ENCODE measurements at places on chromosomes 2 and 18.

- no peak for DNase-seq
Observed at GRCh38 chr2:214960677-214961076, 151.2 kb upstream of the BARD1 start.

DNA sequence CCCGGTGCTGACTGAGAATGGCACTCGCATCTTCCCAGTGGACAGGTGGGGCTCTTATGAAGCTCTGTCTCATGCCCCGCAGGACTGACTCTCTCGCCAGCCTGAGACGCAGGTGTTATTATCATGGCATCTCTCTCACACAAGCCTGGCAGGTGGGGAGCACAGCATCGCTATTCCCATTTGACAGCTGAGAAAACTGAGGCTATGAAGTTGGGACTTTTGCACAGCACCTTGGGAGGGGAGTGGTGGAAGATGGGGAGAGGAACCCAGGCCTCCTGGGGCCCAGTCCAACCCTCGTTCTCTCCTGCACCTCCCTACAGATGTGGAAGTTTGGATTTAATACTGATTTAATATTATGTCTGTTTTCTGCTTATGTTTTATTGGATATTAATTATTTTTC lies 9.0 kb upstream of the NTSR2 start:
- DNase-seq, result no peak

- no peak for DNase-seq
Observed at GRCh38 chr2:3641181-3641580, 16.8 kb upstream of the ALLC start.

GRCh38 chr2:164069540-164069939 lies 333.7 kb upstream of the FIGN start:
- DNase-seq, result no peak

GRCh38 chr2:239960929-239961661 lies 64.0 kb downstream of the NDUFA10 start:
- no peak for DNase-seq

DNA sequence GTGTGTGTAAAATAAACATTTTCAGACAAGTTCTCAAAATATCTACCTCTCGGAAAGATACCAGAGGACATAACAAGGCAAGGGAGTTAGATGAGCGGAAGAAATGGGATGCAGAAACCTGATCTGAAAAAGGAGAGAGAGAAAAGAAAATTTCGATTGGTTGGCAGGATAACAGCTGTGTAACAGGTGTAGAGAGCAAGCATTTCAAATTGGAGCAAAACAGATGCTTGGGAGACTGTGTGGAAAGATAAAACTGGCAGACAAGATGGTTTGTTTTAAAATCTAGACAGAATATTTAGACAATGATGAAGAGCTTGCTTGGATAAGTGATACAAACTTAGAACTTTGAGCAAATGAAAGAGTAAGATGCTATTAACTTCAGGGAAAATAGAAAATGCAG lies 20.2 kb downstream of the CHST9 start:
- no peak for DNase-seq

DNA sequence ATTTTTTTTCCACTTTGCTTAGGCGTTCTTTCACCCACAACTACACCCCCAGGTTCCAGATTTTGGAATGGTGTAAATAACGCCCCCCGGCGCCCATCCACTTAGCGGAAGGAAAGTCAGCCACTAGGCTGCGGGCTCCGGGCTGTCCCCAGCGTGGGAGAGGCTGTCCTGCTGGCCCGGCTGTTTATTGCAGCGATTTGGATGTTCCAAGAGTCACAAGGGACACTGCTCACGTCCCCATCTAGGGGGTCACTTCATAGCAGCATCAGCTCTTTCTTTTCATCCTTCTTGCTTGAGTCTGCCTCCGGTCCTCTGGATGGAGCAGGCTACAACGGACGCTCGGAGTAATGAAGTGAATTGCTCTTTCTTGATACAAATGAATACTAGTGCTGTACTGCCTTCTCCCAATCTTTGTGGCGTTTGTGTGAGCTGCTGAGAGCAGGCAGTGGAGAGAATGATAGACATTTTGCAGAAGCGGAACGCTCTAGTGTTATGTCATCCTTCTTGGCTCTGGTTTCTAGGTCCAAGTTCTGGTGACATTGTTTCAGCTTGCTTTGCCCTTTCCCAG lies 50.7 kb upstream of the PAIP2B start:
- no peak for DNase-seq

GRCh38 chr18:40031435-40031834 lies 1923.6 kb upstream of the PIK3C3 start:
- DNase-seq, result no peak

GRCh38 chr18:59681521-59682004 lies 15.7 kb downstream of the CCBE1 start:
- no peak for DNase-seq

DNA sequence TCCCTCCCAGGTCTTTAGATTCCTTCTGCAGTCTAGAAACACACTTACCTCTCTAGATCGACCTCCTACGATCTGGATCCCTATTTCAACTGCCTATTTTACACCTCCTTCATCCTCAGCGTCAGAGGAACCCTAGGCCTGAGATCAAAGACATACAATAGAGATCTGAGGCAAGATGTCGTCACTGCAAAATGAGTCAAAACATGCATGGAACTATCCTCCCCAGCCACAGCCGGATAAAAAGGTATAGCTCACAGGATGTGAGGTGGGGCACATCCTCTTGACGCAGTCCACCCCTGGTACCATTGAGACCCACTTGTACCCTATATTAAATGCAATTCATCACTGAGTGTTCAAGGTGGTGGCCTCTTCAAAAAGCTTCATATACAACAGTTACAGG lies 63.7 kb upstream of the DNAJC10 start:
- DNase-seq, result no peak

- no peak for DNase-seq
Observed at GRCh38 chr2:195898505-195899191, 170.0 kb downstream of the DNAH7 start.

DNA sequence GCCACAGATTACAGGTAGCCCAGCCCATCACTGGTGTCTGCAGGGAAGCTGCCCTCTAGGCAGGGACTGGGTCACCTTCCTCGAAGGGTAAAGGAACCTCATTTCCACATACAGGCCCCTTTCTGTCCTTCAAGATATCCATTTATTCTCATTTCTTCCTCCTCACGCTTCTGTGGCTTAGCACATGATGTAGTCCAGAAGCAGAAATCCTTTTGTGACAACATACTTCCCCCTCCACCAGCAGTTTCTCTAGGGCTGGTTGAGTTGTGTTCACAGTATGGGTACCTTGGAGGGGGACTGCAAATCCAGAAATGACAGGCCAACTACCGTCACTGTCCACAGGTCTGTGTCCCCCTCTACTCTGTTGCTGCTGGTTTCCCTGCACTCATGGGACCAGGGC lies 364.9 kb downstream of the ANAPC1 start:
- DNase-seq, result no peak

DNA sequence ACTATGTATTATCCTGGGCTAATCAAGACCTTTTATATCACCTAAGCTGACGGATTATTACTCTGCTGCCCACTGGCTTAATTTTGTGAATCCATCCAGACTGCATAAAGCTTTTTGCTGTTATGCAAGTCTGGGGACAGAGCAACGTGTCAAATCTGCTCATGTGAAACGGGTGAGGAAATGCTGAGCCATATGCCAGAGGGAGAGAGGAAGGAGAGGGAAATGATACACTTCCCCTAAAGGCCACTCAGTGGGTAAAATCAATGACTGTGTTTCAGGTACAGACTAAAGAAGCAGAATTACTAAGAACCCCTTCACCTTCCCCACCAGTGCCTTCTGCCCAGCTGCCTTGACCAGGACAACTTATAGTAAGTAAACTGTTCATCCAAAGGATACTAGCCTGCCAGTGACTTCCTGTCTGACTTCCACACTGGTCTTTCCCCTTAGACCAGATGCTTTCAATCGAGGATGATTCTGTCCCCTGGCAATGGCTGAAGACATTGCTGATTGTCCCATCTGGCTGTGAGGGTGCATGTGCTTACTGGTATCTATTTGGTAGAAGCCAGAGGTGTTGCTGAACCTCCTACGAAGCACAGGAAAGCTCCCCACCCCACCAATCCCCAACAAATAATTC lies 43.0 kb downstream of the STAT1 start:
- DNase-seq, result no peak

DNA sequence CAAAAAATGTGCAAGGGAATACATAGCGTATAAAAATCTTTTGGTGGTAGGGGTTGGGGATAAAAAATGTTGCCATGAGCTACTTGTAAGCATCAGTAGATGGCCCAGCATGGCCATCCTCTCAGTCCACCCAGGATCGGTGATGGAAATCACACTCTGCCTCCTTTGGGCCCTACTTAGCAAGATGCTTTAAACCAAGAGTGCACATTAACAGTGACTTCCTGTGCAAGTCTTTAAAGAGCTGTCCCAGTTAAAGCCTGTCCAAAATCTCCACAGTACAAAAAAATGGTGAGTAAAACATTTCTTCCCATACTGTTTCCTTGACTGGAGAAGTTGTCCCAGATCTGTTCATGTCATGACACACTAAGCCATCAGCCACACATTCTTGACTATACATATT lies 18.0 kb downstream of the ANKRD44 start:
- DNase-seq, result no peak

DNA sequence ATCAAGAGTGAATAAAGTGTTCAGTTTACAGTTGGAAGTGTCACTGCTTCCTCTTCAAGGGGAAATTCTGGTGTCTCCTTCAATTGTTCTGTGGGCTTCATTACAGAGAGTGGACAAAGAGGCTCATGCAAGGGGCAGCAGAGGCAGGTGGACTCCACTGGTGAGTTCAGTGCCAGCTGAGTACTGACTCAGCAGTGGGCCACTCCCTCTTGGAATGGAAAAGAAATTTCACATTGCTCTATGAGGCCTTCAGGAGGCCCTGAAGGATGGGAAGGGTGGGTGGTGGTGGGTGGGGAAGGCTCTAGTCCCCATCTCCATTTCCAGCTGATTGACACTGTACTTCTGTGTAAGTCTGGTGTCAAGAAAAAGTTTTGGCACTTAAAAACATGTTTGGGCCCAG lies 66.4 kb downstream of the PRELID3A start:
- DNase-seq, result no peak

- DNase-seq, result no peak
Observed at GRCh38 chr2:105307550-105307949, 22.0 kb downstream of the TGFBRAP1 start.

DNA sequence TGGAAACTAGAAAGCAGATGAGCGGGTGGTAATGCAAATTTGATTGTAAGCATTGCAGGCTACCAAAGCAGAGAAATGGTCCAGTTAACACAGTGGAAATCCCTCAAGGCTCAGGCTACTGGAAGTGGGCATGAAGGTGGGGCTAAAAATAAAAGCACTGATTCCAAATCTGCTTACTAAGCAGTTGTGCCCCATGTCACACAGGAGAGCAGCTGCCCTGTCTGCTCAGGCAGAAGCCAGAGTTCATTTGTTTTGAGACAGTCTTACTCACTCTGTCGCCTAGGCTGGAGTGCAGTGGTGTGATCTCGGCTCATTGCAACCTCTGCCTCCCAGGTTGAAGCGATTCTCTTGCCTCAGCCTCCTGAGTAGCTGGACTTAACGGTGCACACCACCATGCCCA lies 42.5 kb upstream of the TSPYL6 start:
- no peak for DNase-seq

- DNase-seq, result no peak
Observed at GRCh38 chr2:31666878-31667277, 86.1 kb upstream of the SRD5A2 start.

DNA sequence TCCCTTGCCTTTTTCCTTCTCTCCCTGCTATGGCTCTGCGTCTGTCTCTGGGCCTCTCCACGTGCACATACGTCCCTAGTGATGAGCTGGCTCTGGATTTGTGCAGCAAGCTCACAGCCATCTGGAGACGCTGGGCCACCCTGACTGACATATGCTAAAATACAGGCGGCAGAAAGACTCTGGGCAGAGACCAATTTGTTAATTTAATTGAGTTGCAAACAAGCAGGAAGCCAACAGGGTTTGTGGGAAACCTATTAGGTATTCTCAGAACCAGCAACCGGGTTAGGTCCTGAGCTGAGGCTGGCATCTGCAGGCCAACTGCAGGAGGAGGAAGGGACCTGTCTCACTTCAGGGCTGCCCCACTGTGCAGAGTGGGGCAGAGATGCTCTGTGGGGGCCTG lies 53.5 kb upstream of the SMAD2 start:
- DNase-seq, result no peak

DNA sequence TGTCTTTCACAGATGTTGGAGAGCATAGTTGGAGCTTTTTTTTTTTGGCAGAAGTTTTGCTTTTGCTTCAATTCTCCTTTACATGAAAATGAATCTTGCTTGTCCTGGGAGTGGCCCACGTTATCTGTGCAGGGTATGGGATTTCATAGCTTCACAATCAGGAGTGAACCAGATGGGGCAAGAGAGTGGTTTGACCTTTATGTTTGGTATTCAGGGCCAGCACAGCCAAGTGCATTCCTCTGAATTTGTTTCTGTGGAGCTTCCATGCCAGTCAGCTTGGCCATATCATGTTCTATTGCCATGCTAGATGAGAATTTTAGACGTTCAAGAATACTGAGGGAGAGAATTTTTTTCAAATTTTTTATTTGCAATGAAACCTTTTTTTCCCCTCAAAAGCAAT lies 116.6 kb downstream of the PRPF40A start:
- no peak for DNase-seq

DNA sequence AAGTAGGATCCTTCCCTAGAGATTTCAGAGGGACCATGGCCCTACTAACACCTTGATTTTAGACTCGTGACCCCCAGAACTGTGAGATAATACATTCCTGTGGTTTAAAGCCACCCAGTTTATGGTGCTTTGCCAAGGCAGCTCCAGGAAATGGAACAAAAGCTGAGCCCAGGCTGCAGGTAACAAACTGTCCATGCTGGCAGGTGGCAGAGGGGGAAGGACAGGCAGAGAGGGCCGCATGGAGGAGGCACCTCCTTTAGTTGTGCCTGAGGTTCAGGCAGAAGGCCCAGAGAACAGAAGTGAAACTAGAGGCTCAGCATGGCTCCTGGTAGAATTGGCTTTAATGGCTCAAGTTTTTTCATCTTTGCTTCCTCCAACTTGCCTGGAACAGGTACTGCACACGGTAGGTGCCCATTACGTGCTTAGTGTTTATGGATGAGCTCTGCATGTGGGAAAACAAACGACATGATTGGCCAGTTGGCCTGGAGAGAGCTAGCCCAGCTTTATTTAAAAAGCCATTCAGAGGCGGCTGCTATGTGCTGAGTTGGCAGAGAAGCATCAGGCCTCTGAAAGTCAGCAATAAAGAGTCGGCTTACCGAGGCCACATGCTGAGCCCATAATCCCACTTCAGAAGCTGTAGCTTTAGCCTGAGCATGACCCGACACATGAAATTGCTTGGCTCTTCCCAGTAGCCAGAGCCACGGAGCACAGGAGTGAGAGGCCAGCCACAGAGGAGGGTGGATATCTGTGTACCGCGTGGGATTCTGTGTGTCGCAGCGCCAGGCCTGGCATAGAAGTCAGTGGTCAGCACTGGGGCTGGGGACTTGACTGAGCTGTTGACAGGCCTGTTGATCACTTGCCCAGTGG lies 36.5 kb downstream of the HS1BP3 start:
- DNase-seq, result no peak

- DNase-seq, result no peak
Observed at GRCh38 chr2:10536569-10537133, 88.5 kb upstream of the ODC1 start.

GRCh38 chr2:191452065-191452464 lies 206.9 kb downstream of the MYO1B start:
- DNase-seq, result no peak
